ENCODE measurements at places on chromosomes 2 and 18.

DNA sequence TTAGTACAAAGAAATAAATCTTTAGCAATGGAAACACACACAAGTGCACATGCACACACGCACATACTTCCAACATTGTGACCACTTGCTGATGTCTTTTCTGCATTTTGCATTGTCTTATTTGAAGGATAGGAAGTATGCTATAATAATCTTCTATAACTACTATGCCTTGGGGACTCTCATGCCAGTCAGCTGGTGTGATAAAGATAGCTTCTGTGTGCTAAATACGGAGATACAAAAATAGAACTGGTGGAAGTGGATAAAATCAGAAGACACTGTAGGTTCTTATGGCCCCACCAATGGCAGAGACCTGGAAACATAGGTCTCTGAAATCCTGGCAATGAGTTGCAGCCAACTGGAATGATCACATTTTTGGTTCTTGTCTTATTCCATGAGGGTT, 31.5 kb upstream of the RASGRP3 start:
- no peak for DNase-seq

- DNase-seq, result no peak
These were observed 83.1 kb downstream of the FAM161A start for GRCh38 chr2:61770746-61771145.

DNA sequence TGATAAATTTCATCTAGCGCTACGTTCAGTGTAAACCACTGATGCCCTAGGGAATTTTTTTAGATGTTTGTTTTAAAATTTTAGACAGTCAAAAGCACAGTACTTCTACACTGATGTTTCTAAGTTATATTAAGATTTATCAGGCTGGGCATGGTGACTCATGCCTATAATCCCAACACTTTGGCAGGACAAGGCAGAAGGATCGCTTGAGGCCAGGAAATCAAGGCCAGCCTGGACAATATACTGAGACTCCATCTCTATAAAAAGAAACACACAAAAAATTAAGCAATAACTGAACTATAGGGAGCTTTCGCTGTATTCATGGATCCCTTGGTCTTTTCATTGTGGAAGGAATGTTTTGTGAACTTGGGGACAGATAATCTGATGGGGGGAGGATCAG, 50.6 kb upstream of the MAPRE2 start:
- DNase-seq, result no peak

GRCh38 chr2:68558576-68558975, 84.8 kb upstream of the PROKR1 start:
- no peak for DNase-seq

- DNase-seq, result no peak
These were observed 22.6 kb downstream of the ZNF236 start for GRCh38 chr18:76844742-76845477.

GRCh38 chr2:28507796-28508764, 12.2 kb downstream of the PLB1 start:
- no peak for DNase-seq

DNA sequence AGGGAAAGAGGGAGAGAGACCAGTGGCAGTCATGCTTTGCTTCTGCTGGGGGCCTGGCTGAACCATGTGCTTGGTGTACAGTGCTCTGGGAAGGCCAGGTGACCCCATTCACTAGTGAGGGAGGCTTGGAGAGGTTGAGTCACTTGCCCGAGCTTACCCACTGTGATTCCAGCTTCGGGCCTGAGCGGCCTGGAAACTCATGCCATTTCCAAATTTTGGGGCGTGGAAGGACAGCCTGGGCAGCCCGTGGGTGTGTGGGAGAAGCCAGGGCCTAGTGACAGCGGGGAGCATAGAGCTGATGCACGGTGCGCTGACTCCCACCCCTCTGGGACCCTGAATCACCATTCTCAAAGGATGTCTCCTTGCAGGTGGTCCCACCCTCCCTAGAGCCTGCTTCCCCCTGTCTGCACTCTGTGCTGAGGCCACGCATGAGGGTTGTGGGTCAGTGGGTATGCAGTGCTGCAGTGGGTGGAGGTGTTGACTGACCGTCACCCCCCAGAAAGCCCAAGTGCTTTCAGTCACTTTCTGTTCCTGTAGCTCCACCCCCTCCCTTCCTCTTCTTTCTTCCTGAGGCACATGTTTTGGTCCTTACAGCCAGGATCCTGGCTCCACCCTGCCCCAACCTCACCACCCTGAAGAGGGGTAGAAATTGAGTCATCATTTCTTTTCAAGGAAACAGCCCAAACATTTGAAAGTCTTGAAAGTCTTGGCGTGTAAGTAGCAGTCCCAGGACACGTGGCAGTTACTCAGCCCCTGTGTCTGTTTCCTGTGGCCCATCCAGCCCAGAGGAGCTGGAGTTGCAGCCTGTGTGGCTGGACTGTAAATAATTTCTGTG, 69.3 kb upstream of the MCFD2 start:
- no peak for DNase-seq
